ENCODE measurements at places on chromosomes 7 and 10. TPM values are rescaled to one million over a fixed set of nuclear protein-coding genes. Genes with fewer than 3 reads are reported as not detected.

Gene TCAF1
- total RNA-seq, result 13.2 TPM

Gene SLC25A40
- total RNA-seq, result 53.1 TPM

GRCh38 chr10:116450861-116451260 lies 23.2 kb downstream of the PNLIPRP3 start:
- no peak overlapping the region for H3K4me3 ChIP-seq
- H3K4me1 ChIP-seq, result no peaks in the 10 kb centered on the region
- no peak for DNase-seq
- no peak overlapping the region for H3K27ac ChIP-seq
- H3K36me3 ChIP-seq, result no peaks in the 10 kb centered on the region

DNA sequence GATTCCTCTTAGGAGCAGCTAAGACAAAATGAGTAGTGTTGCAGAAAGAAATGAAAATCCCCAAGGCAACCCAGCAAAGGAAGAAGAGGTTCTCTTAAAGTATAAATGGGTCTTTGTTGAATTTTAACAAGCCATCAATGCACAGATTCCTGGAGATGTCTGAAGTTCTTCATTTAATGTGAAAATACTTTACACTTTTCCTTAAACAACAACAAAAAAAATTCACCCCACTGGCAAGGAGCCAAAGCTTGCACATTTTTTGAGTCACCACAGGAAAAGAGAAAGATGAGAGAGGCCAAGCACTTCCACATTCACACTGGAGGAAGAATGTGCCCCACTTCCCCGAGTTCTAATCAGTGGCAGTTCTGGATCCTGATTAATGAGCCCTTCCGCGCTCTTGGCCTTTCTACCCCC lies 286.4 kb upstream of the MEOX2 start:
- no peak overlapping the region for H3K27ac ChIP-seq
- no peak overlapping the region for H3K4me3 ChIP-seq
- DNase-seq, result no peak
- no peaks in the 10 kb centered on the region for H3K36me3 ChIP-seq

- no peak overlapping the region for H3K27ac ChIP-seq
- H3K4me1 ChIP-seq, result no peaks in the 10 kb centered on the region
- no peaks in the 10 kb centered on the region for H3K36me3 ChIP-seq
Measured at GRCh38 chr10:121713486-121713885, 115.2 kb upstream of the FGFR2 start.

Gene CDK5
- total RNA-seq, result 11.6 TPM

DNA sequence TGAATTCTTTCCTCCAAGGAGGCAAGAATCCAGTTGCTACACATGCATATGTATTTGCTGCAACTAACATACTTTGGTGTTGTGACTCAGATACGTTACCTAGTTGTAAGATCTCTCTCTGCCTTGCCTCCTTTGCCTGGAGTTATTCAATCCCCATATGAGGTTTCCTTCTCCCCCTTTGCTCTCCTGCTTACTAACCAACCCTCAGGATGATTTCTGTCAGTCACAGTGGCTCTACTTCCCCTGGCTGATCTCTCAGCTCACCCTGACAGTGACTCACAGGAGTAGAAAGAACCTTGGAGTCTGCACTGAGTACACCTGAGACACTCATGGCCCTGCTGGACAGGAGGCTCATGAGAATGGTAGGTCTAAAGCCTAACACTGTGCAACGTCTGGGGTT lies 92.0 kb downstream of the TMEM106B start:
- H3K27me3 ChIP-seq, result peaks cover 7% of the 10 kb centered on the region
- no peak overlapping the region for H3K27ac ChIP-seq
- no peak overlapping the region for H3K4me3 ChIP-seq
- H3K4me1 ChIP-seq, result no peaks in the 10 kb centered on the region
- no peak for DNase-seq
- H3K36me3 ChIP-seq, result no peaks in the 10 kb centered on the region

GRCh38 chr10:76329891-76330575 lies 898.6 kb downstream of the LRMDA start:
- H3K27ac ChIP-seq, result no peak overlapping the region
- DNase-seq, result no peak
- H3K4me1 ChIP-seq, result no peaks in the 10 kb centered on the region
- H3K36me3 ChIP-seq, result no peaks in the 10 kb centered on the region

DNA sequence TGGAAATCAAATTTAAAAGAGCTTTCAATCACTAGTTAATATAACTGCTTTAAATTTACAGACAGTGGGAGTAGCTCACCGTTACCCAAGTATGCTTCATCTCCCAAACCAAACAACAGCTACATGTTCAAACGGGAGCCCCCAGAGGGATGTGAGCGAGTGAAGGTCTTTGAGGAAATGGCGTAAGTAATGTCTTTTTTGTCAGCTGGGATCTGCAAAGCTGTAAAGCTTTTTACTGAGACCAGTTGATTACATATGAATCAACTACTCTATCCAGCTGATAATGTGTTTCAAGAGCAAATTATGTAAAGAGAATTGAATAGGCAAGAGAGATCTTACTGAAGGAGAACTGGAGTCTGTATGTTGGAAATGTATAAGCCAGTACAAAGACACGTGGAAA lies 116.2 kb downstream of the GLCCI1 start:
- H3K27ac ChIP-seq, result no peak overlapping the region
- no peaks in the 10 kb centered on the region for H3K36me3 ChIP-seq
- H3K27me3 ChIP-seq, result no peaks in the 10 kb centered on the region
- no peak overlapping the region for H3K4me3 ChIP-seq

Measured in activated T-cell treated with anti-CD3 and anti-CD28 coated beads, Interleukin-2, amount 50 U/mL, for 72 hours (primary cell).